ENCODE measurements at places on chromosomes 5 and 9.

GRCh38 chr9:123742009-123742767 lies 187.7 kb downstream of the DENND1A start:
- no peak for DNase-seq

GRCh38 chr9:24712206-24712605 lies 166.5 kb upstream of the IZUMO3 start:
- DNase-seq, result no peak

GRCh38 chr9:107973451-107973850 lies 483.9 kb upstream of the KLF4 start:
- DNase-seq, result no peak

DNA sequence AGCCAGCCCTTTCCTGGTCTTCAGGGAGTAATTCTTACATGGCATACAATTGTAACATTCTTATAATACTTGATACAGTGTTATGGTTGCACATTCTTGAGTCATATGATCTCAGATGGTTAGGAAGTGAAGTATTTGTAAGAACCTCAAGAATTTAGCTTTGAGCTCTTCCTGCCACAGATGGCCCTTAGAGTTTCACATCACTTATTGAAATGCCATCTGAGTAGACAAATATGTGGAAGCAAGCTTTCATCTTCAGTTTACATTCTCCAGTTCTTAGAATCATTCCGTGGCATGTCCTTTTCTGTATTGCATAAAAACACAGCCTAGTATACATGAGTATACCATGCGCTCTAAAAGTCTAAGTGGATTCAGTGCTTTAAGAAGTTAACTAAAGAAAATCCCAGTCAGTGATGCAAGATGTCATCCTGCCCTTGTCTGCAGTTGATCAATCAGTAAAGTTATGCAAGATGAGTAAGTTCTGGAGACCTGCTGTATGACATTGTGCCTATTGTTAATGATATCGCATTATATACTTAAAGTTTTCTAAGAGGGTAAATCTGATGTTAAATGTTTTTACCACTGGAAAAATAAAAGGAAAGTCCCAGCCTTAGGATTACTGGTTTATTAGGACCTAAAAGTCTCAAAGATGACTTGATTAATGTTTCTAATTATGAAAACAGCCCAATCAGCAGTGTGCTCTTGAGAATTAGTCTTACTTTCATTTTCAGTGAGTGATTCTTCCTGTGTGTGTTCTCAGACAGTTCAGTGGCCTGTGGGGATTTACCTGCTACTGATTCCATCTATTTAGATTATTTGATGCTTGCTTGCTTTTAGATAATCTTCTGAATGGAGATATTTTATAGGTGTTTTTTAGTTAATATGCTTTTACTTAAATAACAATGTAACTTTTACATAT lies 29.4 kb downstream of the RHOBTB3 start:
- no peak for DNase-seq

DNA sequence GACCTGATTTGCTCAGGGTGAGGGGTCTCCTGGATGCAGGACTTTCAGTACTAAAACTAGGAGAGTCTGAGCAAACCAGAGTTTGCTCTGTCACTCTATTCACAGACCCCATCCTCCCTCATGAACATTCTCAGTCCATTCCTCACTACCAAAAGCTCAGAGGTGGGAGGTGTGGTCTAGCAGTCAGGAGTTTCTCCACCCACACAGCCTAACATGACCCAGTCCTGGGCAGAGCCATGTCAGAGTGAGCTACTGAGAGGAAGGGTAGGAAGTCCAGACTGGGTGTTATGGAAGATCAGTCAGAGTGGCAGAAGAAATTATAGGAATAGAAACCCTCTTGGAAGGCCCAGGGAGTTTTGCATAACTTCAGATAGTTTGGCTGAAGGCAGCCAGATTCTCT lies 113.3 kb upstream of the GRAMD2B start:
- no peak for DNase-seq

DNA sequence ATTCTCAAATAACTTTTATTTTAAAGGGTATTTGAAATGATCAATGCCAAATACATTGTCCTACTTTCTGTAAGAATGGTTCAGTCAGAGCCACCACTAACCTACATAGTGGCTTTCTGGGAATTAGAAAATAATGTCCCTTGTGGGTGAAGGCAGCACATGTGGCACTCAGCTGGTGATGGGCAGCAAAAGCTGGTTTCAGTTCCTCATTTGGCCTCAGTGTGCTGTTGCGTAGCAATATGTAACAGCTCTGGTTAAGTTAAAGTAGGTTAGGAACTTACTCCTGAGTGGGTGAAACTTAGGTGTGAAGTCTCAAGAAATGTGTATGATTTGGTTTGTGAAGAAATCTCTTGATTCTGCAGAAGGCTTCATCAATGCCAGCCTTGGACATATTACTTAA lies 99.6 kb upstream of the SPEF2 start:
- no peak for DNase-seq

DNA sequence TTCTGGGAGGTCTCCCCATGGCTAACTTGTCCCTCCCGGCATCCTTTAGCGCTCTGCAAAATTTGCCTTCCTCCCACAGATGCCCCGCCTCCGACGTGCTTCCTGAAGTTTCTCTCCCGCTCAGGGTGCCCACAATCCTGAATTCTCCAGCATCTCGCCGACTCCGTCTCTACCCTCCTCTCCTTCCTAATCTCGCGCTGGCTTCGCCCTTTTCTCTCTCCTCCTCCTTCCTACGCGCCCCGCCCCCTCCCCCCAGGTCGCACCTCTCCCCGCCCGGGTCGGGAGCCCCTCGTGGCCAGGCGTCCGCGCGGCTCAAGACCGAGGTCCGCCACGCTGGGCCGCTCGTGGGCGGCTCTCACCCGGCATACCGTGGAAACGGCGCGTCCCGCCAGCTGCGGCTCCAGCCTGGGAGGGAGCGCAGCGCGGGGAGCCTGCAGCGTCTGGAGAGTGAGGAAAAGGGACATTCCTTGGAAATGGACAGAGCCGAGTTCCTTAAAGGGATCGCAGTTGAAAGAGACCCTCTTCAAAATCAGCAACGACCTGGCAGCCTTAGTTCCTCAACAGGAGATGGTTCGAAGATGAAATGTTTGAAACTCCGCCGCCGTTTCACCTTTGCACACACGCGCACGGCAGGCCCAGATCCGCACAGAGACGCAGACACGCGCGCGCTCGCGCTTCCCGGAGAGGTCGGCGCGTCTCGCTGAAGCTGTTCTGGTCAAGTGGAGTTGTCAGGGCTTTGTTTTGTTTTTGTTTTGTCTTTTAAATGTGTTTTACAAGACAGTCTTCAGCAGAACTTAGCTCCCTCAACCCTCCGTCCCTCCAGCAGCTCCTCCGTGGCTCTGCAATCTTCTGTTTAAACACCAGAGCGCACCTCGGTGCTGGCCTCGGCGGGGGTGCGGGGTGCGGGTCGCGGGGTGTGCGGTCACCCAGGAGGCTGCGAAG lies 5.0 kb upstream of the IRX2 start:
- DNase-seq, result no peak

- DNase-seq, result peak; percentile 17
Measured at GRCh38 chr5:116068028-116068632, 16.7 kb upstream of the COMMD10 start.

DNA sequence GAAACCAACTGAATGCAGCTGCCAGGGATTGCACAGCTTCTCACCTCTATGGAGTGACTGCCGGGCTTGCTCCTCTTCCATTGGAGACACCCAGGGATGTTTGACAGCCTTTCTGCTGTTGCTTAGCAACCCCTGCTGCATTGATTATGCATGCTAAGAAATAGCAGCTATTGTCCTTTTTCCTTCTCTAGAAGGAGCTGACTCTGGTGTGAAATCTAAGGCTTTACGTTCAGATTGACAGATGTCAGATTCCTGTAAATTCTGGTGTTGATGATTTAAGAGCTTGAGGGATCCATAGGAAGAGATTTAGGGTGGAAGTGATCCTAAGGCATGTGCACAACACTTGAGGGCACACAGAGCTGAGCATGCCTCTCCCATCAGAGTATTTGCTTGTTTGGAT lies 267.7 kb downstream of the NTRK2 start:
- DNase-seq, result no peak

GRCh38 chr9:95689669-95690068 lies 172.9 kb upstream of the PTCH1 start:
- no peak for DNase-seq

DNA sequence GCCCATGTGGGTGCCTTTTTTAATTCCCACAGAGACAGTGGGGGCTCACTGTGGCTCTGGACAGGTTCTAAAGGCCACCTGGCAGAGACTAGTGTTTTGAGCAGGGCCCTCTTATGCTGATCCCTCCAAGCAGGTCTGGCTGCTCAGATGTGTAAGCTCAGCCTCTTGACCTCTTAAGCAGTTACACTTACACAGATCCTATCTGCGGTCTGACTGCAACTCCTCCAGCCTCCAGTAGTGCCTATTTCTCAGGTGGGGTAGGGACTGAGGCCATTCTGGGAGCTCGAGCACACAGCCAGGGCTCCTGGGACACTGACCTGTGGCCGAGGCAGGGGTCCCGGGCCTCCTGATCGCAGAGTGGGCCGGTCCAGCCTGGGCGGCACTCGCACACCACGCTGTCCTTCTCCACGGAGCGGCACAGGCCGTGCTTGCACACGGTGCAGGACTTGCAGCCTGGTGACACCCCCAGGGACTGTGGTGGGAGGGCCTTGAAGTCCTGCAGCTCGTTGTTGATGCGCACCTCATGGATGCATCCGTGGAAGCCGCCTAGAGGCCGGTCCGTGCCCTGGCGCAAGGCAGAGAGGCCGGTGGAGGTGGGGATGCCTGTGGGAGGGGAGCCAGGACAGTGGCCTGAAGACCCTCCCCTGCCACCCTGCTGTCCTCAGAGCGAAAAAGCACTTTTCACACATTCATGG lies 91.9 kb upstream of the PANK3 start:
- no peak for DNase-seq

DNA sequence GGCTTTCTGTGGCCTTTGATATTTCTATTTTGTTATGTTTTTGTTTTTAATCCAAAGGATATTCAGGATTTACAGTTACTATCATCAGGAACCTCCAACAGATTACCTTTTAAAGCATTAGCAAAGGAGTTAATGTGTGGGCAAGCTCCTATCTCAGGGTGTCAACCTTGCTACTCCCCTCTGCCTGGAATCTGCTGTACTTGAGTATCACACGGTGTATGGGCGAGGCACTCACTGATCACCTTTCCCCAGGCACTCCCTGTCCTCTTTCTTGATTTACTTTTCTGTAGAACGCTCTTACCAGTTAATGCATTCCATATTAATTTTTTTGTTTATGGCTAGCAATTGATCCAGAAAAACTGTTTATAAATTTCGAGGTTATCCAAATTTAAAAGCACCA lies 117.0 kb upstream of the GAS1 start:
- no peak for DNase-seq

DNA sequence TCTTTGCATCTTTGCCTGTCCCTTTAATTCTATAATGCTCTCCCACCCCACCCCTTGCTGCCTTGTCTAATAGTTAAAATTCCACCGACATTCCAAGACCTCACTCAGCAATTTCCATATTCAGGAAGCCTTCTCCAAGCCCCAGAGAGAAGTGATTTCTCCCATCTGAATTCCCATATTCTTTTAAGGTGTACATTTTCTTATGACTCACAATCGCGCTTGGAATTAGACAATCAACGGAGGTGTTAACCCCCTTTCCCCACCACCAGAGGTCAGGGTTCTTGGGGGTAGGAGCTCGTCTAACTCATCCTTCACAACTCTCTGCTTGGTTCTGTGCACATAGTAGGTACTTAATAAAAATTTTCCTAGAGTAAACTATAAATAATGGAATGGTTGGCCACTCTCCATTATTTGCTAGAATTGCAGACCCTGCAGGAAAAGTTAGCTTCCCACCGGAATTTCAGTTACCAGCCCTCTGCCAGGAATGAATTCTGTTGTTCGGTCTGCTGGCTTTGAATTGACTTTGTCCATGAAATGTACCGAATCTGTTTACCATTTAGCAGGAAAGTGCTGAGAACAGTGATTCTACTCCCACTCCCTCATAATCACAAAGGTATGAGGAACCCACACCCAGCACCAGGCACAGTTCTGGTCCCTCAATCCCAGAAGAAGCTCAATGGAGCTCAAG lies 5.0 kb downstream of the KCNIP1 start:
- no peak for DNase-seq

DNA sequence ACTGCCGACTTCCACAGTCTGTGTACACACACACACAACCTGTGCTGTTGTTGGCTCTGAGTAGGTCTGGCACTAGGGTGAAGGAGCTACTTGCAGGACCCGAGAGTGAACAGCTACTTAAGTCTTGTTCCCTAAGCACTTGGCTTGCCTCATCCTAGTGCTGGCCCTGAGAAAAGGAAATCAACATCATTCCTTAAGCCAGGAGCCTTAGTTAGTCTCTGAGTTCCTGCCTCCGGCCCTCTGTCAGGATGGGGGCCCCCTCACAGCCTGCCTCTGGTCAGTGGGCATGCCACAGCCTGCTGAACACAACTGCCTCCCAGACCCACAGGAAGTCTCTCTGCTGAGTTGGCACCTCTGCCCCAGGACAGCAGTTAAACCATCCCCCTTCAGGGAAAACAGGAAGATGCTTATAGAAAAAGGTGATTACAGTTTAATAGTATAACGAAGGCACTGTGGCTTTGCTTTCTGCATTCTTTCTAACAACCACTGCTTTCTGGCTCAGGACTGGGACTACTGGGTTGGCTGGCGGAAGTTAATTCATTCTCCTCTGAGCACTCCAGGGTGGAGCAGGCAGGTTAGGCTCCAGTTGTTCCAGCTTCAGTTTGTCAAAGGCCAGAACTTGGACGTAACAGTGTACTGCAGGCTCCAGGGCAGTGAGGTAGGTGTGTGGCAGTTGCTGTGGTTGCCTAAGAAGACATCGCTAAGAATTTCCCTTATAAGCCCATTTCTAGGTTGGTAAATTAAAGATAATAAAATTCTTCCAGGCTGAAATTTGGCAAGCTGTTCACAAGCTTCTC lies 2.8 kb downstream of the MAMDC2 start:
- DNase-seq, result no peak

All from T follicular helper cell (primary cell).